ENCODE measurements at places on chromosomes 3 and 15.

- DNase-seq, result no peak
Measured at GRCh38 chr15:33068511-33068990, 126.0 kb downstream of the FMN1 start.

- no peak for DNase-seq
Measured at GRCh38 chr15:100060276-100060926, 281.4 kb downstream of the ADAMTS17 start.

- DNase-seq, result no peak
Measured at GRCh38 chr3:116470605-116471197, 25.4 kb upstream of the LSAMP start.

GRCh38 chr3:42349765-42350594, 60.4 kb downstream of the LYZL4 start:
- no peak for DNase-seq

- no peak for DNase-seq
Measured at GRCh38 chr3:100954990-100955389, 38.2 kb downstream of the ABI3BP start.

GRCh38 chr3:49793486-49794085, 6.1 kb downstream of the CDHR4 start:
- no peak for DNase-seq

DNA sequence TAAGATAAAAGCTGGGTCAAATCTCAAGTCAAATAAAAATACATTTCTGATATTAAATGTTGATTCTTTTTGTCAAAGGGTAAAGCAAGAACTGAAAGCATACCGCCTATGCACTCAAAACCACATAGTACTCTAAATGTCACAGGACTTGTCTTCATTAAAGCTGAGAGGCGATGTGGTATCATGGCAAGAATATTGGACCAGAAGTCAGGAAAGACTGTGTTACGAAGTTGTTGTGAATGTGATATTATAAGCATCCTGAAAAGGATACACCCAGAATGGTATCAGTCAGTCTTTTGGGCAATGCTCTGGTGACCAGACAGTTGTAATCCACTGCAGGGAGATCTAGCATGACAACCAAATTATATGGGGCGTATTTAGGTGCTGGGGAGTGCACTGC, 33.8 kb downstream of the TIGIT start:
- no peak for DNase-seq

DNA sequence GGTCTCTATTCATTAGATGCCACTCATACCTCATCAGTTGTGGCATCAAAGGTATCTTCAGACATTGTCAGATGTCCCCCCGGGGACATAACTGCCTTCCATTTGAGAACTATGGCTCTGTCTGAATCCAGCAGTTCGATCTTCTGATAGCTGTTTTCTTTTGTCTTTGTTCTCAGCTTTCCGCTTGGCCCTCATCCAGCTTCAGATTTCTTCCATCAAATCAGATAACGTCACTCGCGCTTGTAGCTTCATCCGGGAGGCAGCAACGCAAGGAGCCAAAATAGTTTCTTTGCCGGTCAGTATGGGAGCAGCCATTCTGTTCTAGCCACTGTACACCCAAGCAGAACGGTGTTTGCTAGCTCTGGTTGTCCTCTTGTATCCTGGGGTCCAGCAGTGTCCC, 4.4 kb downstream of the NIT2 start:
- DNase-seq, result no peak

- DNase-seq, result no peak
Measured at GRCh38 chr3:10443272-10444109, 61.9 kb downstream of the ATP2B2 start.

DNA sequence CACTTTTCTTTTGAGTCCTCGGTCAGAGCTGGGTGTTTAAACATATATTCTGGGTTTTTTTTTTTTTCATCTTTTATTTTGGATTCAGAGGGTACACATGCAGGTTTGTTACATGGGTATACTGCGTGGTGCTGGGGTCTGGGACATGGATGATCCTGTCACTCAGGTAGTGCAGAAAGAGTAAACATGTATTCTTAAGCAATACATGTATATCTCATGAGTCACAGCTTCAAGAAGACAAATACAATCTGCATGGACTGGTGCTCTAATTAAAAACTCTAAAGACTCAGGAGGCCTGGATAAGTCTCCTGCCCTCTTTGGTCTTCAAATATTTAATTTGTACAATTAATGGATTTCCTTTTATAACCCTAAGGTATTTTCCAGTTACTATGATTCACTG, 50.6 kb upstream of the PHLDB2 start:
- DNase-seq, result no peak

- no peak for DNase-seq
Measured at GRCh38 chr15:58401991-58402649, 29.7 kb upstream of the LIPC start.

- DNase-seq, result no peak
Measured at GRCh38 chr3:54731732-54732445, 196.0 kb downstream of the LRTM1 start.

GRCh38 chr3:56758539-56758981, 43.2 kb downstream of the ARHGEF3 start:
- no peak for DNase-seq

GRCh38 chr3:58531956-58532355, 5.0 kb downstream of the ACOX2 start:
- no peak for DNase-seq

DNA sequence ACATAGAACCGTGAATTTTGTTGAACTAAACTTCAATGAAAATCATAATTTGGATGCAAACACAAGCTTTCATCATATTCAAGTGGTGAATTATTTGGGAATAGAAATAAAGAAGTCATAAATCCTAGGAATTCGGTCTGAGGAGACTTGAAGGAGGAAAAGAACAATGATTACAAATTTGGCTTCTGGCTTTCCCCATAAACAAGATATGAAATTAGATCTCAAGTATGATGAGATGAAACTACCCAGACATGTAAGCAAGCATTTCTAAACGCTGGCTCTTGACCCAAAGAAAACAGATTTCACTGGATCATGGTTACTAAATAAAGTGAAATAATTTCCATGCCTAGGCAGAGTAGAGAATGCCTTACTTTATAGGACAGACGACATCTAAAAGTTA, 146.9 kb upstream of the LRTM1 start:
- no peak for DNase-seq

DNA sequence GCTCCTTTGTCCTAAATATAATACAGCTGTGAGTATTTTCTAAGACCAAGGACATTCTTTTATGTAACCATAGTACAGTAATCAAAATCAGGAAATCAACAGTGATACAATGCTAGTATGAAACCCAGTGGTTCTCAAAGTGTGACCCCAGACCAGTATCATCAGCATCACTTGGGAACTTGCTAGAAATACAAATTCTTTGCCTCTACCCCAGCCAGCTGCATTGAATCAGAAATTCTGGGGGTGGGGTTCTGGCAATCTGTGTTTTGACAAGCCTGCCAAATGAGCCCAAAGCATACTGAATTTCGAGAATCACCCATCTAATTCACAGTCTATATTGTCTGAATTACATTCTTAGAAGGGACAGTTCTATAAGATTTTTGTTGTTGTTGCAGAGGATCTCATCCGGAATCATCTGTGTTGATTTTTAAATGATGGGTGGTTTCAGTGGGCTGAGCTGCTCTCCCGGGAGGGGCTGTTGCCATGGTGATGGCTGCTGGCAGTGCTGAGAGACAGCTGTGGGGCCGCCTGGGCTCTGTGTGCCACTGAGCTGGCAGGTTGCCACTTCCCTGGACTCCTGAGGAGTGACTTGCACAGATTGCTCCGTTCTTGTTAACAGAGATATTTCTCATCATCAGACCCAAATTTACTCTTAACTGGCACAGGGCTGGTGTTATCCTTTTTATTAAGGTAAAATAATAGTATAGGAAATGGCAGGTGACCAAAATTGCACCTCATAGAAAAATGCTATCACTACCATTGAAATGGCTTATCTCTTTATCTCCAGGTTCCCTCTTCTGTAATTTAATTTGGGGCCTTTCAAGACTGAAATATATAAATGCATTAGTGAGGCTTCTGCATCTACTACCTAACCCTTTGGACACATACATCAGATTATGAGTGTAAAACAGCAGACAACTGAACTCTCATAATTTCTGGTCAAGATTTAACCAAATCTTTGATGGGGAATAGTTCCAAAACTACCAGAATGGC, 56.5 kb downstream of the NEK11 start:
- no peak for DNase-seq

DNA sequence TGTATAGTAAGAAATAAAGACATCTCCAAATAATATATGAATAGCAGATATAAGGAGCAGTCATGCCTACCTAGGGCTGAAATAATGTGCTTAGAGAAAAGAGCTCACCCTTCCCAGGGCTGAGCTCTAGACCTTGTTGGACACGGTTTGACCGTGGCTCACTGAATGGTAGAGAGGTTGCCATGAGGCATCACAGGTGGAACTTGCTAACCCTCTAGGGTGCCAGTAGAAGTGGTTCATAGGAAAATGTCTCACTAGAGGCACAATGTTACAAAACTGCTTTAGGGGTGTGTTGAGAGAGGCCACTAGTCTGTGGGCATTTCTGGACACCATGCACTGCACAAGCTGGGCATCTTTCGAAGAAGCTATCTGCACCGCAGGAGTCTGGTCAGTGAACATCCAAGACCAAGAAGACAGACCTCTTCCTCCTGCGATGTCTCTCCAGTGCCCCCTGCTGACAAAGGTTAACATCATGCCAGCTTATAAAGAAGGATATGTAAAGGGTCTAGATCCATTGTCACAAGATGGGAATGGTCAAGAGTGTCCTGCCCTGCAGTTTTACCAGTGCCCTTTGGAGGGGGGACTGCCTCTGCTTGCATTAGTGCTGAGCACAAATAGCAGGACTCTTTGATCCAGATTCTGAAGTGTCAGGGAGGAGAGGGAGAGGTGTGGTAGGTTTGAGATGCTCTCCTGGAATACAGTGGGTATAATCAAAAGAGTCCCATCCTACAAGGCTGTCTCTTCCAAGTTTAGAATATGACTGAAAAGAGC, 266.8 kb downstream of the ZNF385D start:
- no peak for DNase-seq

GRCh38 chr3:56724676-56725075, 41.6 kb upstream of the TASOR start:
- DNase-seq, result no peak

- DNase-seq, result no peak
Measured at GRCh38 chr15:38687340-38687739, 122.7 kb upstream of the RASGRP1 start.

- peak; percentile 37 for DNase-seq
Measured at GRCh38 chr15:98442379-98442833, 205.9 kb upstream of the IGF1R start.

- peak; percentile 84 for DNase-seq
Measured at GRCh38 chr15:79184465-79184892, 93.9 kb upstream of the RASGRF1 start.

DNA sequence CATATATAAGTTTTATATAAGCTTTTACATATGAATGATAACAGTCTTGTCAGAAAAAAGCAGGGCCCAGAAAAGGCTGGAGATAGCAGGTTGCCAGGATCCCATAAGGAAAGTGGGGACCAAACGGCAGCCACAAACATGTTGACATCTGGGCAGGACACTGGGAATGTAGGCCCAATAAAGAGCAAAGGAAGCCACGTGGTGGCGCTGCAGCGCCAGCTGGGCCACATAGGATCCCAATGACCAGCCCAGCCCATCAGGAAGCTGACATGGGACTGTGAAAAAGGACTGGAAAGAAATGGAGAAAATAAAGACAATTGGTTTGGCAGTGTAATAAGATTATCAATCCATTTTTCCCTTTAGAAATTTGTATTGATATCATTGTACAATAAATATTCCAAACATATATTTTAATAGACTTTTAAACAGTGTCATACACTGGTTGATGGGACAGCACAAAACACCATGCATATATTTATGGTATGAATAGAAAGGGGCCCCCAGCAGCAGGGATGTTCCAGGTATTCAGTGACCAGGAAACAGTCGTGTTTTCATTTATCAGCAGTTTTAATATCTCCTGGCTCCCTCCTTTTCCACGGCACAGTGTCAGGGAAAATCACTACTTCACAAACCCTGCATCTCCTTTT, 89.0 kb upstream of the STRIT1 start:
- peak; percentile 19 for DNase-seq

DNA sequence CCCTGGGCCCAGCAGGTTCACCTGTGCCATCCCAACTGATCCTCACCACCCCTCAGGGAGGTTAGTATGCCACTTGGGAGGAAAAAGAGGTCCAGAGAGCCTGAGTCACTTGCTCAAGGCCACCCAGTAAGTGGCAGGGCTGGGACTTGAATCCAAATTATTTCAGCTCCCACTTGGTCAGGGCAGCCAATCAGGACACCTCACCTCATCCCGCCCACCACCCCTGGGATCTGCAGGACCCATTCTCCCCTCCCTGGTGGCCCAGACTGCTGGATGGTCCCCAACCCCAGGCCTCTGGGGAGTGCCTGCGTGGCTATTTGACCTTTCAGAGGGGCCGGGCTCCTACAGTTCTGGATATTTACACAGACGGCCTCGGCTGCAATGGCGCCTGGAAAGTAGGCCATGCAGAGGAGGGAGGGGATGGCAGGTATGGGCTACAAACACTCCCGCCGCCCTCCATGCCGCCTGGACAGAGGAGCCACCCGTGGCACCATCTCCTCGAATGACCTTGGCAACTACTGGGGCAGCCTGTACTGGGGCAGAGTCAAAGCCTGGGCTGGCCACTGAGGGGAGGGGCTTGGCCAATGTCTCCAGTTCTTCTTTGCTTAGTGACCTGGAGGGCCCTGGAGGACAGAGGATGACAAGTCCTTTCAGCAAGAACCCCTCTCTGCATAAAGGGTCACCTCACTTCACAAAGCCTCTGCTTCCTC, 153.6 kb upstream of the LINGO1 start:
- no peak for DNase-seq

DNA sequence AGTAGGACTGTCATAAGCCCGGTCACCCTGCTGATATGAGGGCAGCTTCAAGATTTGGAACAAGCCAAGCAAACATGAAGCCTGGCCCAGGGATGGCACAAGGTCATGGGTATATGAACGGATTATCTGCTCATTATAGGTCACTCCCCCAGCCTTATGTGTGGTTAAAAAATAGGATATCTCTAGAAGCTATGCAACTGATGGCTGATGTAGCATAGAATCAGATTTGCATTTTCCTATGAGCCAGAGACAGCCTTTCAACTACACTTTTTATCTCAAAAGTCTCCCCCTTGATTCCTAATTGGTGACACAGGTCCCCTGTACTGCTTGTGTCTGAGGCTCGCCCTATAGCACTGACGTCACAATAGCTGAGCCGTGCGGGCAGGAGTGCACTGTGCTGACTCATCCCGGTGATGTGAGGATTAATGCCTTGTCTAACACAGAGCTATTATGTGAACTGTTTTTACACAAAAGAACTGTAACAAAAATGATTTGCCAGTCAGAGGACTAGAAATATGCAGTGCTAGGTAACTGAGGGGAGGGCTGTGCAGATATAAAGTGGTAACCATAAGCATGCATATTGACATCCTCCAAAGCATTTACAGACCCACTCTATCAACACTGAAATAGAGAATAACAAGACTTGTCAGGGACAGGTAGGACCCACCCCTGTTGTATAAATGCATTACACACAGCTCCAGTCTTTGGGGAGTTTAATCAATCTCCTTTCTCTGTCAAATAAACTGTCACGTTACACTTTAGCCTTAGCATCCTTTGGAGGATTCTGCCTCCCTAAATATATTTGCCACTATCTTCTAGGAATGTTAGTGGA, 204.9 kb downstream of the TIGIT start:
- DNase-seq, result no peak

All from hematopoietic multipotent progenitor cell treated with erythropoietin and hydrocortisone succinate and interleukin-3 and kit ligand, for 17 days (in vitro differentiated cells).